Placental pericyte (primary cell): ENCODE measurements at places on chromosomes 11 and 22. TPM values are rescaled to one million over a fixed set of nuclear protein-coding genes. Genes with fewer than 3 reads are reported as not detected.

Gene FXYD2
- total RNA-seq = 0.22 TPM in 1 of 2 replicates, not detected in the other

Gene TMPRSS6
- not detected in 2 replicates for total RNA-seq

Gene DGKZ
- total RNA-seq = 48.8 and 86.6 TPM in 2 replicates

Gene ROBO4
- total RNA-seq = 0.88 and 2.7 TPM in 2 replicates

Gene BACE1-AS
- 3.4 and 4.8 TPM in 2 replicates for total RNA-seq

Gene PPP1R14B
- total RNA-seq = 141 and 291 TPM in 2 replicates

Gene CDC42EP2
- total RNA-seq = 48.4 and 56.9 TPM in 2 replicates

Gene MB
- not detected in 2 replicates for total RNA-seq

Gene APOA4
- not detected in 2 replicates for total RNA-seq

Gene MN1
- total RNA-seq = 4.6 and 7.2 TPM in 2 replicates

Gene CCDC157
- total RNA-seq = 2.4 TPM in 2 replicates
